ENCODE measurements at places on chromosomes 7 and 10. TPM values are rescaled to one million over a fixed set of nuclear protein-coding genes. Genes with fewer than 3 reads are reported as not detected.

VKORC1L1 gene
- 7.1 TPM for total RNA-seq

MKX gene
- total RNA-seq = not detected

TFPI2 gene
- 1.4 TPM for total RNA-seq

GOT1 gene
- total RNA-seq = 7.0 TPM

TDRD1 gene
- total RNA-seq = 0.20 TPM

HMX3 gene
- total RNA-seq = 0.39 TPM

ZNF804B gene
- total RNA-seq = not detected

EVX1 gene
- not detected for total RNA-seq

GRM8 gene
- total RNA-seq = not detected

CYP3A5 gene
- total RNA-seq = not detected

PRR15 gene
- total RNA-seq = not detected

SMO gene
- not detected for total RNA-seq

OR6B1 gene
- total RNA-seq = not detected

IL6 gene
- 1.5 TPM for total RNA-seq

RNF148 gene
- not detected for total RNA-seq

ASIC3 gene
- 6.7 TPM for total RNA-seq

Measured in T-helper 17 cell (primary cell).